Type B pancreatic cell (in vitro differentiated cells): ENCODE measurements at places on chromosomes 11 and 22. TPM values are rescaled to one million over a fixed set of nuclear protein-coding genes. Genes with fewer than 3 reads are reported as not detected.

DNA sequence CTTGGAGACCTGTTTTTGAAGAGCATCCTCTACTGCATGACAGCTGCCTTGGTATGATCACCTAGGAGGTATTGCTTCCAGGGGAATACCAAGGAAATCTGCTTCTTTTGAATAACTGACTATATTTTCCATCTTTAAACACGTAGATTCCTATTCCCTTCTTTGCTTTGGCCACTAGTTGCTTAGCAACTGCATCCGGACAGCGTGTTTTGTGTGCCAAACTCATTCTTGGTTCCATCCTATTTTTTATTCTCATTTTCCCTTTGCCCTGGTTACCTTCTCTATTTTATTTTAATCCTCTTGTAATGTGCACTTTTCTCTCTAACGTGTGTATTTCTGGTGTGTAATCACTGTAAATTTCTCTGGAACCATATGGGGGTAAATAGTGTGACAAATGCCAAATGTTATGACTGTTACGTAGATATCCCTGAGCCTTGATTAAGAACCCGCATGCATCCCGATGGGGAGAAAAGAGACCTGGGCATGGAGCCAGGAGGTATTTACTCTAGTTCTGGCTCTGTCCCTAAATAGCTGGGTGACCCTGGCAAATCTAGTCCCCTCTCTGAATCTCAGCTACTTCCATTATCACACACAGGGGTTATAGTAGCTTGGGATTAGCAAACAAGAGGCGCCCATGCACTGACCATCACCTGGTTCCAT lies 241.7 kb downstream of the MIAT start:
- no peak overlapping the region for H3K27ac ChIP-seq
- peaks cover 26% of the 10 kb centered on the region for H3K4me1 ChIP-seq
- no peaks in the 10 kb centered on the region for H3K36me3 ChIP-seq
- no peak overlapping the region for H3K4me3 ChIP-seq
- peak; percentile 15 for DNase-seq
- H3K27me3 ChIP-seq, result peaks cover 46% of the 10 kb centered on the region

- H3K36me3 ChIP-seq, result peaks cover 5% of the 10 kb centered on the region
- DNase-seq, result no peak
- peaks cover 67% of the 10 kb centered on the region for H3K27me3 ChIP-seq
- H3K4me1 ChIP-seq, result peaks cover 10% of the 10 kb centered on the region
- H3K27ac ChIP-seq, result no peak overlapping the region
Observed at GRCh38 chr11:114064216-114064615, 4.7 kb downstream of the ZBTB16 start.

The C11orf21 gene
- 0.51 and 1.2 TPM in 2 replicates for total RNA-seq

GRCh38 chr11:1139441-1140083 lies 18.2 kb upstream of the MUC5AC start:
- H3K27ac ChIP-seq, result peak overlapping the region; percentile 51
- H3K36me3 ChIP-seq, result peaks cover 6% of the 10 kb centered on the region
- peaks cover 12% of the 10 kb centered on the region for H3K4me1 ChIP-seq

The PAMR1 gene
- 2.5 and 14.2 TPM in 2 replicates for total RNA-seq

- no peaks in the 10 kb centered on the region for H3K27me3 ChIP-seq
- no peak overlapping the region for H3K27ac ChIP-seq
- H3K4me1 ChIP-seq, result no peaks in the 10 kb centered on the region
- no peaks in the 10 kb centered on the region for H3K36me3 ChIP-seq
Observed at GRCh38 chr22:41028841-41029240, 63.6 kb upstream of the EP300 start.

The PLAAT4 gene
- 131 and 152 TPM in 2 replicates for total RNA-seq

The IGF2 gene
- 2,350 and 3,865 TPM in 2 replicates for total RNA-seq

GRCh38 chr11:13663631-13664071 lies 4.8 kb upstream of the FAR1 start:
- H3K4me3 ChIP-seq, result no peak overlapping the region
- DNase-seq, result no peak
- no peaks in the 10 kb centered on the region for H3K36me3 ChIP-seq
- peaks cover 7% of the 10 kb centered on the region for H3K4me1 ChIP-seq

DNA sequence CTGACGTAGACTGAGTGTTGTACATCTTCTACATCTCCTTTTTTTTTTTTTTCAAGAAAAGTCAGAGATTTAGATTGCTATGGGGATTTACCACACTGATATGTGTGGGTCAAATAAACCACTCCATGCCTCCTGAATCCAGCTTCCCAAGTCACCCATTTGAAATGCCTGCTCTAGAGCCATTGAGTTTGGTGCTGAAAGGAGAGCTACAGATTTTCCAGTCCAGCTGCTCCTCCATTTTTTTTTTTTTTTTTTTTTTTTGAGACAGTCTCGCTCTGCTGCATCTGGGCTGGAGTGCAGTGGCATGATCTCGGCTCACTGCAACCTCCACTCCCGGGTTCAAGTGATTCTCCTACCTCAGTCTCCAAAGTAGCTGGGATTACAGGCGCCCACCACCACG lies 115.2 kb upstream of the TIMP3 start:
- no peak overlapping the region for H3K4me3 ChIP-seq
- peaks cover 3% of the 10 kb centered on the region for H3K27me3 ChIP-seq
- no peaks in the 10 kb centered on the region for H3K36me3 ChIP-seq

DNA sequence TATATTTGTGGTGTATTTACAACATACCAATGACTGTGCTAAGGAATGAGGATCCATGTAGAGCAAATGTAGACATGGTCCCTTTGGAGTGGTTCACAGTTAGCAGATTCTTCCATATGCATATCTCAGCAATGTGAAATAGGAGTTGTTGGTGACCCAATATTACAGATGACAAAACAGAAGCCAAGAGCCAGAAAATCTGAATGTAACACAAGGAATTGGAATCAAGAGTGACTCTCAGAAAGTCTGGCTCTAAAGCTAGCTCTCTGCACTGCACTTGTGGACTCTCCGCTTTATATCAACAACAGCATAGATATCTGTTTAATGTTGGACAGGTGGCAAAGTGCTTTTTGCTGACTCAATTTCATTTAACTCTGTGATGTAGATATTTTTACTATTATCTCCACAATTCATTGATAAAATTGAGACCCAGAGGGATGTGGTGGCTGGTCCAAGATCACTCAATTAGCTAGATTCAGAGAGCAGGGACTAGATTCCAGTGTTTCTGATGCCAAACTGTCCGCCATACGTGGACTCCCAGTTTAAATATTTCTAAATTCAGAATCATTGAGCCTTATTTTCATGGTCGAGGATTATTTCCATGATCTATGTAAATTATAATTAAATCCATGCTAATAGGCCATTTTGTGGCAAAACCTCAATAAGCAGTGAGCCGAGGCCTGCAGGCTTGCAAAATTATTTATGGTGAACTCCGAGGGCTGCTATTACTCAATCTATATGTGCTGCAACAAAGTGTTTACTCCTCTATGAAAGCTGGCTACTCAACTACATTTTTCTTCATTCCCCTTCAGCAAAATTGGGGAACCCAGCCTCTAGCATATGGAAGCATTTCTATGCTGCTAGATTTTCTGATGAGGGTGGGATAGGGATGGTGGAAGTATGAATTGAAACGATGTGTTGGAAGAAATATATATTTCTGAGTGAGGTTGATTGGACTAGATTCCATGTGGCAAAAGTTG lies 21.1 kb upstream of the TENM4 start:
- no peak overlapping the region for H3K27ac ChIP-seq
- H3K4me1 ChIP-seq, result peaks cover 6% of the 10 kb centered on the region
- H3K36me3 ChIP-seq, result no peaks in the 10 kb centered on the region
- DNase-seq, result no peak
- no peak overlapping the region for H3K4me3 ChIP-seq

The SUSD2 gene
- total RNA-seq, result 3.7 and 5.6 TPM in 2 replicates

GRCh38 chr11:131033151-131033651 lies 116.9 kb upstream of the SNX19 start:
- H3K27ac ChIP-seq, result peak overlapping the region; percentile 96
- peaks cover 9% of the 10 kb centered on the region for H3K4me1 ChIP-seq
- H3K27me3 ChIP-seq, result no peaks in the 10 kb centered on the region
- no peak for DNase-seq
- H3K4me3 ChIP-seq, result peak overlapping the region; percentile 51

The GLB1L2 gene
- 5.5 and 11.6 TPM in 2 replicates for total RNA-seq

- H3K4me1 ChIP-seq, result peaks cover 36% of the 10 kb centered on the region
- H3K36me3 ChIP-seq, result peaks cover 7% of the 10 kb centered on the region
- no peaks in the 10 kb centered on the region for H3K27me3 ChIP-seq
Observed at GRCh38 chr11:94794287-94795168, 26.4 kb downstream of the AMOTL1 start.

DNA sequence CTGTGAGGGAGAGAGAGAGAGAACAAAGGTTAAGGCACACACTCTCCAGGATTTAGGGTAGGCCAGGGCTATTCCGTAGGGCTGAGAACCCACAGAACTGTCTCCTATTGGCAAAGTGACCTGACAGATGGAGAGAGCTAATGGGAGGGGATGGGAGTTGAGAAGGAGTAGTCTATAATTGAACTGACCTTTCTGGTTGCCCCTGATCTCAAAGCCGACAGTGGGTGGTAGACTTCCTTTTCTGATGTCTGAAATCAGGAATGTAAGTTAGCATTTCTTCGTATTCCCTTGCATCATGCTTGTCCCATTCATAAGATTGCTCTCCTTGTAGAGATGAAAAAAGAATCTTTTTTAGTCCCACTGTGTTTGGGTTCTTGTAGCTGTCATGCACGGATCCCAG lies 210.1 kb downstream of the NTM start:
- DNase-seq, result no peak
- H3K27me3 ChIP-seq, result peaks cover 33% of the 10 kb centered on the region
- H3K36me3 ChIP-seq, result no peaks in the 10 kb centered on the region
- H3K27ac ChIP-seq, result no peak overlapping the region

DNA sequence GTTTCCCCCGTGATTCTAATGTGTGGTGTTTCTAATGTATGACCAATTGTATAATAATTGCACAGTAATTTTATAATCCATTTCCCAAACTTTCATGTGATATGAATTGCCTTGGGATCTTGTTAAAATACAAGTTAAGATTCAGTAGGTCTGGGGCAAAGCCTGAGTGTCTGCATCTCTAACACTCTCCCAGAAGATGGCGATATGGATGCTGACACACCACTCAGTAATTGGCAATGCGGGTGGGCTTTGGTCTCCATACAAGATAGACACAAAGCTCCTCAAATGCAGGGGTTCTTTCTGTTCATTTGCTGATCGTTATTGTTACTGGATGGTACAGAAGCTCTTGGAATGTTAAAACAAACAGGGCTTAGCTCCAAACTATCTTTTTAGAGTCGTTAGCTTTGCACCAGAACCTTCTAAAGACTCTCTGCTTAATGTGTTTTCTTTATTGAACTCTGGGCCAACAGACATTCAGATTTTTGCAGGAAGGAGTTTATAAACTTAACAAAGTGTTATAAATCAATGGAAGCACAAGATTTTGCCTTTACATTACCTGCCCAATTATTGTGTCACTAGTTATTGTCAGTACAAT lies 45.4 kb upstream of the ANO3 start:
- peaks cover 6% of the 10 kb centered on the region for H3K27me3 ChIP-seq
- H3K36me3 ChIP-seq, result no peaks in the 10 kb centered on the region
- H3K4me1 ChIP-seq, result peaks cover 16% of the 10 kb centered on the region
- no peak overlapping the region for H3K4me3 ChIP-seq

DNA sequence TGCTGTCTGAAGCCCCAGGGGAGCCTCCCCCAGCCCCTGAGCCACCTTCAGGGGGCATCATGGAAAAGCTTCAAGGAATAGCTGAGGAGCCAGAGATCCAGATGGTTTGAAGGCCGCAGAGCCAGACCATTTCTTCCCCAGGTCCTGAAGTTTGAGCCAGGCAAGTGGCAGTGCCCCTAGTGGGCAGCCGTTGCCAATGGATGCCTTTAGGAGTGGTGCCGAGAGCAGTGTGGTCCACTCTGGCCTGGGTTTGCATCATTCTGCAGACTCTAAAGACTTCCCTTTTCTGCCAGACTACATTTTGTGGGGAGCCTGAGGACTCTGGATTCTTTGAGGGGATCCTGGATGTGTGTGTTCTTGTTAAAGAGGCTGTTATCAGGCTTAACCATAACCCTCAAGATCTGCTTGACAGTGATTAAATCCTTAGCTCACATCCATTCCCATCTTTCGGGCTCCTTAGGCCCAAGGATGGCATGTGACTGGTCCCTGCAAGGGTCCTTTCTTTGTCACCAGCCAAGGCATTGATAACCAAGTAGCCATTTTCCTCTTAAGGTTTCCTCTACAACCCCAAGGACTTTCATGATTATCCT lies 13.1 kb downstream of the HINFP start:
- H3K27me3 ChIP-seq, result peaks cover 10% of the 10 kb centered on the region
- no peak overlapping the region for H3K27ac ChIP-seq
- peaks cover 18% of the 10 kb centered on the region for H3K36me3 ChIP-seq
- DNase-seq, result no peak
- no peak overlapping the region for H3K4me3 ChIP-seq
- no peaks in the 10 kb centered on the region for H3K4me1 ChIP-seq
